ENCODE measurements at places on chromosomes 1 and 21.
A peak's percentile ranks its signal among the peaks of the same experiment; 100 is the strongest.

GRCh38 chr1:204154568-204155255 lies 2.9 kb upstream of the ETNK2 start:
- peak; percentile 98 for DNase-seq

DNA sequence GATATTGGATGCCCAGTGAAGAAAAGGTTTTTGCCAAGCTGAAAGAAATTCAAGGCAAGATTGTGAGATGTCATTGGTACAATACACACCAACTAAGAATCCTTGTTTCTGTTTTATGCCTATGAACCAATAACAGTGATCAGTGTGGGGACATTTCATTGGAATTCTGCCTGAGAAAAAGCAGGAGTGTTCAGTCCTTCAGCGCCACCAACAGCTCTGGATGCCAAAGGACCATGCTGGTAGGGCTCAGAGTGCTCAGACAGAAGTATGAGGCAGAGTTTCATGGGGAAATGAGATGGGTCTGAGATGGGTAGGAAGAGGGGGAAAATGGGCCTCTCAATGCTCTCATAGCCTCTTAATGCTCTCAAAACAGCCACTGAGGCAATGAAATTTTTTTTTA lies 56.5 kb downstream of the GABPA start:
- DNase-seq: no peak

DNA sequence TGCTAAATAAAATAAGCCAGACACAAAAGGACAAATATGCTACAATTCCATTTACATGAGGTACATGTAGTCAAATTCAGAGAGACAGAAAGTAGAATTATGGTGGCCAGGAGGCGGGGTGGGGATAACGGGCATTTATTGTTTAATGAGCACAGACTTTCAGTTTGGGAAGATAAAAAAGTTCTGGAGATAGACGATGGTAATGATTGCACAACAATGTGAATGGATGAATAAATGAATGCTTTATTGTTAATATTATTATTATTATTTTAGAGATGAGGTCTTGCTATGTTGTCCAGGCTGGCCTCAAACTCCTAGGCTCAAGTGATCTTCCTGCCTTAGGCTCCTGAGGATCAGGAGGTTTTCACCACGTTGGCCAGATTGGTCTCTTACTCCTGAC lies 122.0 kb downstream of the LHX4 start:
- DNase-seq: no peak

GRCh38 chr1:20702416-20702815 lies 15.4 kb downstream of the KIF17 start:
- DNase-seq: peak; percentile 29

DNA sequence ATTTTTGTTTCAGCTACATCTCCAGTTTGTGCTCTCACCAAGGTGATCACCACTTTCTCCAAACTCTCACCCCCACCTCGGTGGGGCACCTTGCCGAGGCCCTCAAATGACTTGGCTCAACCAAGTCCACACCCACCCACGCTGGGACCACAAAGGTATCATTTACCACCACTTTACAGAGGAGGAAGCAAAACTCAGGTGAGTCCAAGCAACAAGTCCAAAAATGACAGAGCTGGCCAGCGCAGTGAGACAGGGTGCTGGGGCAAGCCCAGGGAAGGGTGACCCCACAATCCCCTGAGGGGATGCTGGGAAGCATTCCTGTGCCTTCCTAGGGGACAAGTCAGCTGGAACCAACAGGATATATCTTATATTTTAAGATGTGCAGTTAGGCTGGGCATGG lies 24.7 kb downstream of the SSBP3 start:
- no peak for DNase-seq
